GM06990 (cell line): ENCODE measurements at places on chromosomes 11 and 22.

- no peak for DNase-seq
These were observed 7.6 kb downstream of the XBP1 start for GRCh38 chr22:28792491-28793383.

DNA sequence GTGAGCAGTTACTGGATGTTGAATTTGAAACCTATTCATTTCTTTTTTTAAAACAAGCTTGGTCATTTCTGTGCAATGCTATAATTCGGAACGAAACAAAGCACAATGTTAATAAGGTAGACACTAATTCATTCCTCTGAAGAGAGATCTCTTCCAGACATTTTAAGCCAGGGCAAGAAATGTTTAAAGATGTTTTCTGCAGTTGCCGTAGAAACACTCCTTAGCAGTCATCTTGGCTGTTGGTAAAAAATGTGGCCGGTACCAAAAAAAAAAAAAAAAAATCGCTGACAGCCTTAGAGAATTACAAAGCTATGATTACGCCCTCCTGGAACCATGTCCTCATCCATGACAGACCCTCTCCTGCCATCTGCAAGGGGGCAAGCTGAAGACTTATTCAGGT is 66.4 kb upstream of the TTC12 start:
- no peak for DNase-seq

GRCh38 chr11:34613552-34614056 is 7.3 kb upstream of the EHF start:
- peak; percentile 53 for DNase-seq

DNA sequence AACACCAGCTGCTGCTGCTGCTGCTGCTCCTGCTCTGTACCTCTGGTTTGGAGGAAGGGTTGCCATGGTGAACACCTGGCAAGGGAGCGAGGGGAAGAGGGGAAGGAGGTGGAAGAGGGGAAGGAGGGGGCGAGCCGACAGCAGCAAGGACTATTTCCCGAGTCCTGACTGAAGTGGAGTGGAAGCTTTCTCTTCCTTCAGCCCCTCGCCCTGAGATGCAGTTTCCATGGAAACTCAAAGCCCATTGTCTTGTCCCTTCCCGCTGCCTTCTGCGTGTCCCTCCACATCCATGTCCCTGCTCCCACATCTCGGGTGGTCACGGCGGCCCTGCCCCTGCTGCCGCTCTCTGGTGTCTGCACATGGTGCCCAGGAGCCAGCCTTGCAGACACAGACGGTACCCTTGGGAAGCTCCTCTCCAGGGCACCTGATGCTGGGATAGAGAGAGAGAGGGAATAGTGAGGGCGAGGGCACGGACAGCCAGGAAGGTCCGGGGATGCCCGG is 28.6 kb downstream of the FAM83F start:
- no peak for DNase-seq

DNA sequence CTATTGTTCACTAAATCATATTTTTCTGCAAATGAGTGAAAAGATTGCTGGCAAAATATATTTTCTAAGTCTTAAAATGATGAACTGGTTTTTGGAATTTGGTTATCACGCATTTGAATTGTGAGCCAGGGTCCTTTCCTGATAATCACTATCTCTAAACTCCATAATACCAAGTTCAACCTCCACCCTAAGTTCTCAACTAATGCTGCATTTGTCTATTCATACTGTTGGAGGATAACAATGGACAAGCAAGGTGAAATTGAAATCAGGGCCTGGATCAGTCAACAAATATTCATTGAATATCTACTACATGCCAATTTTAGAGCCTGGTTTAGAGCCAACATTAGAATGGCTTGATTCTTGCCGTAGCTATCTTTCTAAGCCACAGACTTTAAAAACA is 4.7 kb upstream of the PCF11 start:
- no peak for DNase-seq

- DNase-seq: no peak
These were observed 72.9 kb downstream of the FAM83F start for GRCh38 chr22:40067639-40068038.

DNA sequence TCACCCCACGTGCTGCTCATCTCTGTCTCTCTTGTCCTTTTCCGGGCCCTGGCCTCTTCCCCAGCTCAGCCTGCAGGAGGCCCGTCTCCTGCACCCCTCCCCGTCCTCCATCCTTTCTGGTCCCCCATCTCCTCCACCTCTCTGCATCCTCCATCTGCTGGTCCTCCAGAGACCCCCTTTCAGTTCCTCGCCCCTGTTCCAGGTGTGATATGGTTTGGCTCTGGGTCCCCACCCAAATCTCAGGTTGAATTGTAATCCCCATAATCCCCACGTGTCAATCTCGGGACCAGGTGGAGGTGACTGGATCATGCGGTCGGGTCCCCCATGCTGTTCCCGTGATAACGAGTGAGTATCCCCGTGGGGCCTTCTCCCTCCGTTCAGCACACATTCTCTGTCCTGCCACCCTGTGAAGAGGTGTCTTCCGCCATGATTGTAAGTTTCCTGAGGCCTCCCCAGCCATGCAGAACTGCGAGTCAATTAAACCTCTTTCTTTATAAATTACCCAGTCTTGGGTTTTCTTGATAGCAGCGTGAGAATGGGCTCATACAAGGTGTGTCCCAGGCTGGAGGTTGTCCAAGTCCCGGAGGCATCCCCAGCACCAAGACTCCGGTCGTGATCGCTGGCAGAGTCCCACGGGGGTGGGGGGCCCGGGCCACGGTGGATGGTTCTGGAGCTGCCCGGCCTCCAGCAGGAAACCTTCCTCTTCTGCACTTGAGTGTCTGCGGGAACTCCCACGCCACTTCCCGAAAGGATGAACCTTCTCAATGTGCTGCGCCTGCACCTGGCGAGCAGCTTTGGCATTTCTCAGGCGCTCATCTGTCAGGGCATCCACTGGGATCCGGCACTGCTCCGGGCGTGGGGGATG is 29.0 kb upstream of the TOLLIP start:
- no peak for DNase-seq

- no peak for DNase-seq
These were observed 90.6 kb downstream of the DSCAML1 start for GRCh38 chr11:117706322-117706814.

GRCh38 chr22:38862375-38863329 is 9.4 kb downstream of the CBX6 start:
- DNase-seq: no peak

DNA sequence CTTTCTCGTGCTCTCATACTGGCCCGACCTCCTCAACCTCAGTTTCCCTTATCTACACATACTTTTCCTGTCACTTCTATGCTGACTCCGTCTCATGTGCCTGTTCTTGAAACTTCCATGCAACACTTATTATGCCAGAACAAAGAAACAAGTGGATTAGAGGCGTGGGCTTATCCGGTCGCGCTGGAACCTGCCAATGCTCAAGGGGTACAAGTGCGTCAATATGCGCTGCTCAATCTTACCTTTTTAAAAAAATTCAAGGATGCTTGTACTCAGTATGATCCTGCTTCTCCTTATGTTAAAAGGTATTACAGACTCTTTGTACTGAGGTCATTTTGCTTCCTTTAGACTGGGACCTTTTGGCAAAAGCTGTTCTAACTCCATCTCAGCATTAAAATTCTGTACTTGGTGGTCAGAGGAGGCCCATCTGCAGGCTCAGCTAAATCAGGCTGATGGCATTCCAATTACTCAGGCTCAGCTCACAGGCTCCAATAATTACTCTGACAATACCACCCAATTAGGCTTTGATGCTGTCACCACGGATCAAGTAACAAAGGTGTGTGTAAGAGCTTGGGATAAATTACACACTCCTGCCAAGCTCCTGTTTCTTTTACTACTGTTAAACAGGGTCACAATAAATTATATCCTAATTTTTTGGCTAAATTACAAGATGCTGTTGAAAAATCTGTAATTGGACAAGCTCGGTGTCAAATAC is 26.3 kb upstream of the ALDH3B2 start:
- DNase-seq: no peak

GRCh38 chr11:123577081-123577598 is 77.3 kb downstream of the SCN3B start:
- DNase-seq: peak; percentile 61

DNA sequence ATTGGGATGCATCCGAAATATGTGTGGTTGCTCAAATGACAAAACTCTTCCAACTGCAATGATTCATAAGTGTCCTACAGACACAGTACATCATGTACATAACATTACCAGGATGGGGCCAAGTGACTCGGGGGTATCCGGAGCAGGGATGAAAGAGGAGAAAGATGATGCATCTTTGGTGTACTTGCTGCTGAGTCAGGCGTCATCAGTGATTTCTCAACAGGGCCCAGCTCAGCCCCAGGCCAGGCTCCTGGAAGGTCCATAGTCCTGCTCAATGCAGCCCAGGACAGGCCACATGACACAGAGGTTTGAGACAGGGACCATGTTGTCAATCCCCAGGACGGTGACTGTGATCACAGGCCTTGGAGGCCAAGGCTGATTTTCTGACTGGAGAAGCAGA is 59.3 kb downstream of the GGTLC2 start:
- no peak for DNase-seq

DNA sequence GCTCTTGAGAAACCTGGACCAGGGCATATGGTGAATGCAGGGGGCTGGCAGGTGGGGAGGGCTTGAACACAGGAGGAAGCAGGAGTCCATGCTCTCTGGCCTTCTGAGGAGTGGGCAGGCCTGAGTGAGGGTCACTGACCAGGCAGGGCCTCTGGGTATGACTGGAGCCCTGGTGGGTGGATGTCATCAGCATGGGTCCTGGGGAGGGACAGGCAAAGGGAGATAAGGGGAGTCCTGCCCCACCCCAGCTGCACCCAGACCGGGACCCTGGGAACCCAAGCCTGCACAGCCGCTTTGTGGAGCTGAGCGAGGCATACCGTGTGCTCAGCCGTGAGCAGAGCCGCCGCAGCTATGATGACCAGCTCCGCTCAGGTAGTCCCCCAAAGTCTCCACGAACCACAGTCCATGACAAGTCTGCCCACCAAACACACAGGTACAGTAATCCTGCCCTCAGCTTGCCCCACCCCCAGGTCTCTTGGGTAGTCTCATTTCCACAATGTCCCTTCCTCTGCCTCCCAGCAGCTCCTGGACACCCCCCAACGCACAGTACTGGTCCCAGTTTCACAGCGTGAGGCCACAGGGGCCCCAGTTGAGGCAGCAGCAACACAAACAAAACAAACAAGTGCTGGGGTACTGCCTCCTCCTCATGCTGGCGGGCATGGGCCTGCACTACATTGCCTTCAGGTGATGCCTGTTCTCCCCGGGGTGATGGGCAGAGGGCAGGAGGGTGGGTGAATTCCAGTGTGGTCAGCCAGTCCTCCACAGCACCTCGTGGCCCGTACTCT is 2.0 kb upstream of the VEGFB start:
- DNase-seq: no peak

DNA sequence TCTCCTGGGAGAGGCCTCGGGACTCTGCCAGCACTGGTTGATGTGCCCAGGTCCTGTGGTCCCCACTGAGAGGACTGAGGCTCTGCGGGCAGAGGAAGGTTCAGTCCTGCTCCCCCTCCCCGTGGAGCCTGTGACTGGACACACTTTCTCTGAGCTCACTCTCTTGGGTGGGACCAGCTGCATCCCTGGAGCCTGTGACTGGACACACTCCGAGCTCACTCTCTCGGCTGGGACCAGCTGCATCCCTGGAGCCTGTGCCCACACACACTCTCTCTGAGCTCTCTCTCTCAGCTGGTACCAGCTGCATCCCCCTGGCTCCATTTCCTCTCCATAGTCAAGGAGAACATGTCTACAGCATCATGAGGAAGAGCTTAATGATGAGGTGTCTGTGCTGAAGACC is 39.5 kb downstream of the TOLLIP start:
- DNase-seq: no peak

GRCh38 chr22:35071784-35072183 is 5.8 kb downstream of the ISX start:
- no peak for DNase-seq

- DNase-seq: no peak
These were observed 71.2 kb downstream of the HSD17B12 start for GRCh38 chr11:43751726-43752125.

- DNase-seq: no peak
These were observed 33.7 kb upstream of the APOBEC3A start for GRCh38 chr22:38923463-38924346.

GRCh38 chr11:134606251-134606650 is 194.2 kb upstream of the B3GAT1 start:
- no peak for DNase-seq

DNA sequence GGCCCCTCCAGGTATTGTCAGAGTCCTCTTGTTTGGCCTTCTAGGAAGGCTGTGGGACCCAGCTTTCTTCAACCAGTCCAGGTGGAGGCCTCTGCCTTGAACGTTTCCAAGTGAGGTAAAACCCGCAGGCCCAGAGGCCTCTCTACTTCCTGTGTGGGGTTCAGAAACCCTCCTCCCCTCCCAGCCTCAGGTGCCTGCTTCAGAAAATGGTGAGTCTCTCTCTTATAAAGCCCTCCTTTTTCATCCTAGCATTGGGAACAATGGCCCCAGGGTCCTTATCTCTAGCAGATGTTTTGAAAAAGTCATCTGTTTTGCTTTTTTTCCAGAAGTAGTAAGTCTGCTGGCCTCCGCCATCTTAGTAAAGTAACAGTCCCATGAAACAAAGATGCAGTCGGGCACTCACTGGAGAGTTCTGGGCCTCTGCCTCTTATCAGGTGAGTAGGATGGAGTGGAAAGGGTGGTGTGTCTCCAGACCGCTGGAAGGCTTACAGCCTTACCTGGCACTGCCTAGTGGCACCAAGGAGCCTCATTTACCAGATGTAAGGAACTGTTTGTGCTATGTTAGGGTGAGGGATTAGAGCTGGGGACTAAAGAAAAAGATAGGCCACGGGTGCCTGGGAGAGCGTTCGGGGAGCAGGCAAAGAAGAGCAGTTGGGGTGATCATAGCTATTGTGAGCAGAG is at the start of gene CD3E:
TSS of gene CD3E (plus strand) at position 163 of the 681 bp plus-strand sequence. CDS start at position 386, 223 bp downstream.
- no peak for DNase-seq

GRCh38 chr11:102097186-102097585 is 13.1 kb upstream of the YAP1 start:
- DNase-seq: no peak

DNA sequence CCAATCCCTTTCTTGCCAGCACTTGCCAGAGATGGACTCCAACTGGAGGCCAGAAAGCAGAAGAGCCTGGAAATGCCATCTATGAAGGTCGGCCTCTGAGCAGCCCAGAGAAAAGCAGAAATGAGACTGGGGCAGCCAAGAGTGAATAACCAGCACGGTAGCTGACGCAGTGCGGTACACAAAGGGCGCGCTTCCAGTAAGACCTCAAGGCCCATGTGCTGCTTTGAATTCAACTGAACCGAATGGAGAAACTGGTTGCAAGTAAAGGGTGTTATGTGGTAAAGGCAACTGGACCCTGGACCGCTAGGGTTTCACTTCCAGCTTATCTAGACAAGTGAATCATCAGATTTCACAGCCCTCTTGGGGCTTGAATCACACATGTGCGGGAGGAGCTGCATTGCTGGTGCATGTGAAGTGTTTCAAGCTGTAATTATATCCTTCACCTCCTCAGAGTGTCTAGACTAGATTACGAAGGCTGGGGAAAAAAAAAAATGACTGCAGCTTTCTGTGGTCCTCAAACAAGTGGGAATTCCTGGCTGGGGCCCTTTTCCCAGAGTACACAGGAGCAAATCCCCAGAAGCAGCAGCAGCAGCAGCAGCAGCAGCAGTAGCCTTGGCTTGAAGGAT is 128.9 kb downstream of the CCDC34 start:
- peak; percentile 71 for DNase-seq

GRCh38 chr11:117582433-117582832 is 214.6 kb downstream of the DSCAML1 start:
- no peak for DNase-seq

- no peak for DNase-seq
These were observed 8.7 kb downstream of the B4GALNT4 start for GRCh38 chr11:377883-378500.

- no peak for DNase-seq
These were observed 29.3 kb downstream of the RRP7A start for GRCh38 chr22:42490243-42490832.
